Smooth muscle cell of bladder (primary cell): ENCODE measurements at places on chromosomes 7 and 10. TPM values are rescaled to one million over a fixed set of nuclear protein-coding genes. Genes with fewer than 3 reads are reported as not detected.

Gene RBP4
- 0.37 TPM in 1 of 2 replicates, not detected in the other for total RNA-seq

Gene PLEKHS1
- 0.09 TPM in 1 of 2 replicates, not detected in the other for total RNA-seq

Gene LRRC17
- total RNA-seq = 71.5 and 79.0 TPM in 2 replicates

Gene FAM241B
- total RNA-seq = 0.46 TPM in 1 of 2 replicates, not detected in the other

Gene TMEM229A
- total RNA-seq = not detected in 2 replicates
